Spinal cord (tissue), 10 donors: ENCODE measurements at places on chromosomes 13 and 19.

GRCh38 chr13:68509734-68510621, 1279.8 kb upstream of the PCDH9 start:
- no peak for DNase-seq

GRCh38 chr13:91609353-91609752, 210.9 kb downstream of the GPC5 start:
- DNase-seq, result no peak

DNA sequence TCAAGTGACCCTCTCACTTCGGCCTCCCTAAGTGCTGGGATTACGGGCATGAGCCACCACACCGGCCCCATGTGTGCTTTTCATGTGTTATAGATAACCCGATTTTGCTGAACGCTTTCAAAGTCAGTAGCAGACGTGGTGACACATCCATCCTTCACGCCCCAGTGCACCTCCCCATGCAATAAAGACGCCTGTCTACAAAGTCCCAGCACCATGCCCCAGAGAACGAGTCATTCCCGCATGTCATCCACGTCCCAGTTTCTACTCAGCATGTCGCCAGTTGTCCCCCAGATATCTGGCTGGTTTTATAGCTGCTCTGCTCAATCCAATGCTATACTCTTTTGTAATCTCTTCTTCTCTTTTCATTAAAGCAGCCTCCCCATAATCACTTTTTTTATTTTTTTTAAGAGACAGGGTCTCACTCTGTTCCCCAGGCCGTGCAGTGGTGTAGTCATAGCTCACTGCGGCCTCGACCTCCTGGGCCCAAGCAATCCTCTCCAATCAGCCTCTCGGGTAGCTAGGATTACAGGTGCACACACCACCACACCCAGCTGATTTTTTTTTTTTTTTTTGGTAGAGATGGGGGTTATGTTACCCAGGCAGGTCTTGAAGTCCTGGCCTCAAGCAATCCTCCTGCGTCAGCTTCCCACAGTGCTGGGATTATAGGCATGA, 42.5 kb downstream of the DNM2 start:
- DNase-seq, result no peak

DNA sequence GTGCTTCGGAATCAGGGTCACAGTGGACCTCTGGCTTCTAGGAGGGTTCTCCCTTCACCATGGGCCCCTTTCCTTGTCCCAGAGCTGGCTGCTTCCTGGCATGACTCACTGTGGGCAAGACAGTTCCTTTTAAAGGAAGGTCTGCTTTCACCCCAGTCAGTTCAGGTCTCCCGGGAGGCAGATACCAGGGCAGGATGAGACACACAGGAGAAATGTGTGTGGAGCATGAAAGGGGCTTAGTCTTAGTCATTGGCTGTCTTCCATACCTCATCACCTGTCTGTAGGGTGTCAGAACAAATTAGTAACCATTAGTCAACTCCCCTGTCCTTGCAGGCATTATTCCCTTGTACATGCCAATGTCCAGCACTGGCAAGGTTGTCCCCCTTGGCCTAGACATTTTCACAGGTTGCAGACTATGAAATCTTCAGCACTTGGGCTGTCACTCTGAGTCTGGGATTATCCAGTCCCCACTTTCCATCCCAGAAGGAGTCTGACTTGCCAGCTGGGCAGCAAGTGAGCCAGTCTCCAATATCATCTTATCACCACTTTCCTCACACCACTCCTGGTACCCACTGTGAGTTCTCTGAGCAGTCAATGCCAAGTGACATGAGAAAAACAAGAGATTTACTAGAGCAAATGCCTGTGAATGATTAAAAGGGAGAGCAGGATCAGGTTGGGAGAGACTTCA, 76.8 kb upstream of the MEDAG start:
- DNase-seq, result no peak

- DNase-seq, result peak; percentile 55
Observed at GRCh38 chr13:97344265-97345175, 89.4 kb upstream of the RAP2A start.

- no peak for DNase-seq
Observed at GRCh38 chr13:58994077-58994476, 1169.7 kb downstream of the DIAPH3 start.

- DNase-seq, result peak; percentile 3
Observed at GRCh38 chr19:1811472-1811894, 593 bp downstream of the ATP8B3 start.

DNA sequence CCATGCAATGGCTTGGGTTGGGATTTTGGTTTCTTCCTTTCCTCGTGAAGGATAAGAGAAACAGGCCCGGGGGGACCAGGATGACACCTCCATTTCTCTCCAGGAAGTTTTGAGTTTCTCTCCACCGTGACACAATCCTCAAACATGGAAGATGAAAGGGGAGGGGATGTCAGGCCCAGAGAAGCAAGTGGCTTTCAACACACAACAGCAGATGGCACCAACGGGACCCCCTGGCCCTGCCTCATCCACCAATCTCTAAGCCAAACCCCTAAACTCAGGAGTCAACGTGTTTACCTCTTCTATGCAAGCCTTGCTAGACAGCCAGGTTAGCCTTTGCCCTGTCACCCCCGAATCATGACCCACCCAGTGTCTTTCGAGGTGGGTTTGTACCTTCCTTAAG, 24.1 kb downstream of the SPC24 start:
- DNase-seq, result no peak

- no peak for DNase-seq
Observed at GRCh38 chr13:24263632-24264031, 45.7 kb upstream of the C1QTNF9 start.

DNA sequence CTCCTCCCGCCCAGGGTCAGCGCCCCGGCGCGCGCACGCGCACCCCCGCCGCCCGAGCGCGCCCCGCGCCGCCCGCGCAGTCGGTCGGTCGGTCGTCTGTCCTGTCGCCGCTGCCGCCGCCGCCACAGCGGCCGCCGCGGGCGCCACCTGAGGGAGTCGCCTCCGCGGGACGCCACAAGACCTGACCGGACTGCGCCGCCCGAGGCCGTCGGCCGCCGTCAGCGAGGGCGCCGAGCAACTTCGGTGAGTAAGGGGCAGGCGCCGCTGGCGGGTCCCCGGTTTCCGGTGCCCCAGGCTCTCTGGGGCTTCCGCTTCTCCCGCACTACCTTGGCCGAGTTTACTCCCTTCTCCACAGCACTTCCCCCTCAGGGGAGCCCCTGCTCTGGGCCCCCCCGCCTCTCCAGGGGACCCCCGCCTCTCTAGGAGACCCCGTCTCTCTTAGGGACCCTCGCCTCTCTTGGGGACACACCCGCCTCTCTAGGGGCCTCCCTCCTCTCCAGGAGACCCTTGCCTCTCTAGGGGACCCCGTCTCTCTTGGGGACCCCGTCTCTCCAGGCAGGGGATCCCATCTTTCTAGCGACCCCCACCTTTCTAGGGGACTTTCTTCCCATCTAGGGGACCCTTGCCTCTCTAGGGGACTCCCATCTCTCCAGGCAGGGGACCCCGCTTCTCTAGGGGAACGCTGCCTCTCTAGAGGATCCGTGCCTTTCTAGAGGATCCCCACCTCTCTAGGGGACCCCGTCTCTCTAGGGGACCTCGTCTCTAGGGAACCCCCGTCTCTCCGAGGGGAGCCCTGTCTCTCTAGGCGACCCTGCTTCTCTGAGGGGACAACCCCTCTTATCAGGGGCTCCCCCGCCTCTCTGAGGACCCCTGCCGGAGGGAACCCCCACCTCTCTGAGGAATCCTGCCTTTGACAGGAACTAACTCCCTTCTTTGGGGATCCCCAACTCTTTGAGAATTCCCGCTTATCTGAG, 19.3 kb upstream of the GATAD2A start:
- peak; percentile 12 for DNase-seq

GRCh38 chr19:4742723-4743646, 19.3 kb upstream of the DPP9 start:
- DNase-seq, result no peak

- DNase-seq, result no peak
Observed at GRCh38 chr13:43232873-43233265, 209.5 kb downstream of the DNAJC15 start.

DNA sequence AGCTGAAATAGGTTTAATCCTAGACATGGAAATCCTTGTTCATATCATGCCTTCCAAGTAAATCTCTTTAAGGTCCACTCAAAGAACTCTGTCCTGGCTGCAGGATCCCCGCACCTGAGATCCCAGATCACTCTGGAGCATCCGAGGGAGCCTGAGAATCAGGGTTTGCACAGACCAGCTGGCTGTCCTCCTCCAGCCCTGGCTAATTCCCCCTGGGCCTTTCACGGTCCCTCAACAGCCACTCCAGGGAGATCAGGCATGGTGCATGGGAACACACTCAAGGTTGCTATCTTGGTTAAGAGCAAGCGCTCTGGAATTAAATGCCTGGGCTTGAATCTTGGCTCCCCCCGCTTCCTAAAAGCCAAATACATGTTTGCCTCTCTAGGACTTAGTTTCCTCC, 130.8 kb downstream of the IRS2 start:
- DNase-seq, result no peak

- no peak for DNase-seq
Observed at GRCh38 chr19:51203916-51204315, 21.0 kb upstream of the CD33 start.

DNA sequence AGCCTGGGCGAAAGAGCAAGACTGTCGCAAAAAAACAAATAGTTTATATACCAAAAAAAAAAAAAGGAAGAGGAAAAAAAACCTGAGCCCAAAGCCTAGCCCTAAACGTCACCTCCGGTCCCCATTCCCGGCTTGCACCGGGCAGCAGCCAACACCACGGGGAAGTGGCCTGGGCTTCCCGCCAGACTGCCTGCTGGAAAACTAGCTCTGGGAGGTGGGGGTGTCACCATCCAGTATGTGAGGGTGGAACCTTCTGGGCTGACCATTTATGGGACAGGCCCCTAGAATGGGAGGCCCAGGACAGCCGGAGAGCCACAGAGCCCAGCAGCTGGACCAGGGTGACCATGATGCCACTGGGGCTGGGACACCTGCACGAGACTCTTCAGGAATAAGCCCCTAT, 37.3 kb downstream of the IL12RB1 start:
- no peak for DNase-seq

DNA sequence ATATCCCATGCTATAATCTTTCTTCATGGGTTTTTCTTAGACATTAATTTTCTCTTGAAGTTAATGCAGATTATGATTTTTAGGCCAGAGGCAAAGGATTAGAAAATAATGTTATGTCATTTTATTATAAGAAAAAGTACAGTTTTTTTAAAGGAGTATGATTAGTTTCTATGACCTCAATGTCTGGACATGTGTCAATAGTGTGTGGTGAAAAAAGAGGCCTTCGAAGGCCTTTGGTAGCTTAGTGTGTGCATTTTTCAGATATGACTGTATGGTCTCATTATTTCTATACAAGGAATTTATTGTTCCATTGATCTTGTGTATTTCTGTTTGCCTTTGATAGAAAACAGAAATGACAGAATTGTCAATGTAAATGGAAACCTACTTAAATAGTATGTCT, 195.6 kb downstream of the GPC5 start:
- DNase-seq, result no peak

DNA sequence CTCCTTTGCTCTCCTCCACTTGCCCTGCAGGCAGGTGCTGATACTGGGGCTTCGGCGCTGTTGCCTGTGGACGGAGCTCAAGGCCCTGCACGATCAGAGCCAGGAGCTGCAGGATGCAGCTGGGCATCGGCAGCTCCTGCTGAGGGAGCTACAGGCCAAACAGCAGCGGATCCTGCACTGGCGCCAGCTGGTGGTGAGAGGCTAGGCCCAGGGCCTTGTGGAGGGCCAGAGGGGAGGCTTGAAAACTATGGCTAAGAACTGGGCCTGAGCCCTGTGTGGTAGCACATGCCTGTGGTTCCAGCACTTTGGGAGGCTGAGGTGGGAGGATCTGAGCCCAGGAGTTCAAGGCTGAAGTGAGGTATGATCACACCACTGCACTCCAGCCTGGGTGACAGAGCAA, 6.3 kb downstream of the HAUS5 start:
- no peak for DNase-seq

DNA sequence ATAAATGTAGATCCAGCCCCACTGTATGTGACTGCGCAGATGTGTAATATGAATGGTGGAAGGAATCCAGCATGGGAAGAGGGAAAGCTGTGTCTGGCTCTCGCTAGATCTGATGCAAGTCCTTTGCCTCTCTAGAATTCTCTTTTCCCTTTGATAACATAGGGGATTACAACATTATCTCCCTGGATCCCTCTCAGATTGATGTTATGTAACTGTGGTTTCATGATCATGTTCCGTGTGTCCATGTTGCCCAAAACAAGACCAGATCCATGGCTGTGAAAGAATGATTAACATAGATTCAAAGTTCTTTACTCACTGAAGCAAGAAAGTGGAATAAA, 184.0 kb upstream of the UBL3 start:
- DNase-seq, result no peak

DNA sequence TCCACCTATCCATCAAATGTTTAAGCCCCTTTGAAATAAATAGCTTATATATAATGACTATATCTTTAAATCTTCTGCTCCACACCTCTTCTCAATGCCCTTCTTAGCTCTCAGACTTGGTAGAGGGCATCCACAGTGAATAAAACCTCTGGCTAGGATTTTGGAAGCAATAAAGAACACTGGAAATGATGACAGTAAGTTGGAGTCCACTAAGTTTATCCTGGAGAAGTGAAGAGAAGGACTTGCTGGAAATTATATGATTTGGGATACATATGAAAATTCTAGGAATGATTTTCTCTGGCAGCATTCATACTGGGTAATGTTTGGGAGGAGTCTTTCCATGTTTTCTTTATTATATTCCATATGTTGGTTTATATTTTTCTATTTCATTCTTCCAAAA, 133.5 kb upstream of the KL start:
- DNase-seq, result no peak

DNA sequence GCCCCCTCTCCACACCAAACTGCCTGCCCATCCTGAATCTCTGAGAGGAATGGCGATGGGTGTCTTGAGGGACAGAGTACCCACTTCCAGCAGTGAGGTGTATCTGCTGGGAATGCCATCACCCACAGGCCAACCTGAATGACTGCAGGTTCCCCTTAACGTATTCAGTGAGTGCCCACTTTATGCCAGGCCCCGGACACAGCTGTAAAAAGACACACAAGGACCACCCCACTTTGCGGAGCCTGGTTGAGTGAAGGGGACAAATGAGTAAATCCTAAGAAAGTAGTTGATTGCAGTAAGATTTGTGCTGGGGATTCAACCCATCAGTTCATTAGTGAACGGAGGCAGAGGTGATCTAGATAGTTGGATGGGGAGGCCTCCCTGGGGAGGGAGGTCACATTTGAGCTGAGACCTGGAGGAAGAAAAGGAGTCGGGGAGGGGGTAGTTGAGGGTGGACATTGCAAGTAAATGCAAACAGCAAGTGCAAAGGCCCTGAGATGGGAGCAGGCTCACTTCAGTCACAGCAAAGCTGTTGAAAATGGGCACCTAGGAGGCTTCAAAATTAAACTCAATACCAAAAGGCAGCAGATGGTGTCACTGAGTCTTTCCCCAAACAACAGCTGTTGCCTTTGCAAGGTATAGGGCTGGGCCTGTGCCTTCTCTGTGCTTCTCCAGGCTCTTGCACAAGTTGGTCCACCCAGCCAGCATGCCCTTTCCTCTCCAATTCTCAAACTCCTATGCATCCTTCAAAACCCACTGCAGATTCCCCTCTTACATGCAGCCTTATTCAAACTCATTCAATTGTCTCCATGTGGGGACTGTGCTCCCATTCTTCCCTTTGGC, 4.3 kb downstream of the GDF15 start:
- no peak for DNase-seq
